ENCODE measurements at places on chromosomes 7 and 10.

GRCh38 chr10:21363092-21363730, 162.3 kb downstream of the SKIDA1 start:
- no peak for DNase-seq

DNA sequence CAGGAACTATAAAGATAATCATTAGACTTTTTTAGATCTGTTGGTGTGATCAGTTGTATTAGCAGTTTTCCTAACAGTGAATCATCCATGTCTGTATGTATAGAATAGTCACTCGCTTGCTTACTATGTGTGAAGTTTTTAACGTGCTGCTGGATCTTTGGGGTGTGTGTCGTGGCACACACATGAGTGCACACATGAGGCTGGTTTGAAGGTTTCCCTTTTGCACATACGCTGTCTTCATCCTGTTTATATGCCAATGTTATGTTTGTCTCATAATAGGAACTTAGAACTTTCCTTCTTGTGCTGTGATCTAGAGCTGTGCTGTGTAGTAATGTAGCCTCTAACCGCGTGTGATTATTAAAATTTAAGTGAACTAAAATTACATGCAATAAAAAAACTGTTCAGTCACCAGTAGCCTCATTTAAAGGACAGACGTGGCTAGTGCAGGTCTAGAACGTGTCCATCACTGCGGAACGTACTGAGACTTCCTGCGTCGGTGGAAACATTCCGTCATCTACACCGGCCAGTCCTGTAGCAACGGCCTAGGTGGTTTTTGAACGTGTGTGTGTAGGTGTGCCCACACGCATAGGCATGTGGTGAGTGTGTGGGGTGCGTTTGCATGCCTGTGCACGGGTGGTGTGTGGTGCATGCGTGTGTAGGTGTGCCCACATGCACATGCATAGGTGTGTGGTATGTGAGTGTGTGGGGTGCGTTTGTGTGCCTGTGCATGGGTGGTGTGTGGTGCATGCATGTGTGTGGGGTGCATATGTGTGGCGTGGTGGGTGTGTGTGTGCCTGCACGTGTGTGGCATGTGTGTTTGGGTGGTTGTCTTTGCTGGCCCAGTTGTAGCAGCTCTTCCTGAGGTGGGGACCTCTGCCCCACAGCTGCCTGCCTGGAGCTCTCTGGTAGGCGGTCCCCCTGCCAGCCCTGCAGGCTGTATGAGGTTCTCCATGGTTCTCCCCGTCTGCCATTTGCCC, 56.6 kb downstream of the INPP5A start:
- DNase-seq: no peak

GRCh38 chr7:16847381-16847860, 34.4 kb downstream of the AGR3 start:
- no peak for DNase-seq

DNA sequence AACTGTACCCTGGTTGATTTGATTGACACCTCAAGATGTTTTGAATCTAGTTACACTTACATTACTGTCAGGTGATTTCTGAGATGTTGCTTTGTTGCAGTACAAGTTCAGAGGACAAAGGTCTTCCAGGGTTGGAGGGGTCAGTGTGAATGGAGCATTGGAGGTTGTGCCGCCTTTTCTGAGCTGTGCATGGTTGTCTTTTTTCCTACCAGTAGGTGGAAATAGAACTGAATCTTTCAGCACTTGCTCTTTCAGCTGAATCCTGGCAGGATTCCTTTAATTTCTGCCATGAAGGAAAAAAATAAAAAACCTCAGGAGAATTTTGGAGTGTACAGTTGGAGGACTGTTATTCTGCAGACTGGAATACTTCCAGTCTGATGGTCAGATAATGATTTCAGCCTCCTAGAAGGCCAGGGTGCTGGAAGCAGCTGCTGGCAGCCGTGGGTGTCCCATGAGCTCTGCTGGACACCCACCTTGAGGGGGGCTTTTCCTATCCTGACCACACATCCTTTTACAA, 82.7 kb downstream of the PLCE1 start:
- DNase-seq: no peak

DNA sequence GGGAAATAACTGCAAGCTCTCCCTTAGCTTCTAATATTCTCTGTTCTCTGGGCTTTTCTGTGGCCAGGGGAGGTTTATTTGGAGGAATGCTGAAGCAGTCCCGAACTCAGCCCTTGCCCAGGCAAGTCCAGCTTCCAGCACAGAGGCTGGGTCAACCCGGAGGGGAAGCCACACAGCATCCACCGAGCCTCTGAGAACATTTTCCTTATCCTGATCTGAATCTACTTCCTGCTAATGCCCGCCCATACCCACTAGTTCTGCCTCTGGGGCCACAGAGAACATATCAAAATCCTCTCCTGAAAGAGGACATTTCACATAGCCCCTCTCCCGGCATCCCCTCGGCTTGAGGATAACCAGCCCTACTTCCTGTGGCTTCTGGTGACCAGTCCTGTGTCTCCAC, 31.1 kb downstream of the SH3PXD2A start:
- DNase-seq: peak; percentile 9

GRCh38 chr7:152759949-152760853, 649 bp downstream of the ACTR3B start:
- no peak for DNase-seq

DNA sequence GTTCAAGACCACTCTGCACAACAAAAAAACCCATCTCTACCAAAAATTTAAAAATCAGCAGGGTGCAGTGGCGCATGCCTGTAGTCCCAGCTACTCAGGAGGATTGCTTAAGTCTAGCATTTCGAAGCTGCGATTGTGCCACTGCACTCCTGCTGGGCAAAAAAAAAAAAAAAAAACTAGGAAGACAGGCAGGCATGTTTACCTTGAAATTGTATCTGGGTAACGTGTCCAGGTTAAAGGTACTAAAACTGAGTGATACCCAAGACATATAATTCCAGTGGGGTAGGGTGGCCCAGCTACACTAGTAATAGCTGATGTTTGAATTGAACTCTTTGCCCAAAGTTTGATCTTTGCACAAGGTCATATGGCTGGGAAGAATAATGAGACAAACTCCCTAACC, 16.2 kb downstream of the GHITM start:
- no peak for DNase-seq

- no peak for DNase-seq
Measured at GRCh38 chr10:116143673-116144222, 129.3 kb downstream of the GFRA1 start.

DNA sequence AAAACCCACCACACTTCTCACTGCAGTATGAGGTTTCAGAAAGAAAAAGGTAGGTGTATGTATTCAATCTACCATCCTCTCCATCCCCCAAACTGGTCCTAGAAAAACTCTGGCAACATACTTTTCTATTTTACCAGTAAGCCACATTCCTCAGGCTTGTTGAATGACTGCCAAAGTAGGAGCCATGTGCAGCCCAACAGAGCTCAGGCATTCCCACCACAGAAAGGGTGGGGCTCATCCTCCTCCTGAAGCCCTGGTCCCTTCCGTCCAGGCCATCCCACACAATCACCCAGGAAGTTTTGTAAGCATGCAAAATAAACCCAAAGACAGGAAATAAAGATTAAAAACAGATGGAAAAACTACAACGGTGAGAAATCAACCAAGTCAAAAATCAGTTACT, 57.2 kb downstream of the MAD1L1 start:
- peak; percentile 10 for DNase-seq

DNA sequence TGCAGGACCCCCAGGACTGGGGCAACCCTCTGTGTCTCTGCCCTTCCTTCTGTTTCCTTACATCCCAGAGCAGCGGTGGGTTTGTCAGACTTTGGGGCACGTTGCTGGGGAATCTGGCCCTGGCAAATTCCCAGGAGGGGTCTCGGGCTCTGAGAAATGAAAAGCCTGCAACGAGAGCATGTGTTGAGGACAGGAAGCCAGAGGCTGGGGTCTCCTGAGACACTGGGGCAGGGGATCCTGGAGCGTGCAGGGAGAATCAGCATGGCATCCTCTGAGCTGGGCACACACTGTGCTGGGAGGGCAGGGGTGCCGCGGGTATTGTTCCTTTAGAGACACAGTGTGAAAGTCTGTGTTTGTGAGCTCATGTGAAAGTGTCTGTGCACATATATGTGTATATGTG, 279.9 kb upstream of the PPP2R2D start:
- no peak for DNase-seq

GRCh38 chr10:100808876-100809275, 63.5 kb downstream of the PAX2 start:
- DNase-seq: no peak

GRCh38 chr7:121372376-121373010, 23.6 kb downstream of the FAM3C start:
- no peak for DNase-seq

DNA sequence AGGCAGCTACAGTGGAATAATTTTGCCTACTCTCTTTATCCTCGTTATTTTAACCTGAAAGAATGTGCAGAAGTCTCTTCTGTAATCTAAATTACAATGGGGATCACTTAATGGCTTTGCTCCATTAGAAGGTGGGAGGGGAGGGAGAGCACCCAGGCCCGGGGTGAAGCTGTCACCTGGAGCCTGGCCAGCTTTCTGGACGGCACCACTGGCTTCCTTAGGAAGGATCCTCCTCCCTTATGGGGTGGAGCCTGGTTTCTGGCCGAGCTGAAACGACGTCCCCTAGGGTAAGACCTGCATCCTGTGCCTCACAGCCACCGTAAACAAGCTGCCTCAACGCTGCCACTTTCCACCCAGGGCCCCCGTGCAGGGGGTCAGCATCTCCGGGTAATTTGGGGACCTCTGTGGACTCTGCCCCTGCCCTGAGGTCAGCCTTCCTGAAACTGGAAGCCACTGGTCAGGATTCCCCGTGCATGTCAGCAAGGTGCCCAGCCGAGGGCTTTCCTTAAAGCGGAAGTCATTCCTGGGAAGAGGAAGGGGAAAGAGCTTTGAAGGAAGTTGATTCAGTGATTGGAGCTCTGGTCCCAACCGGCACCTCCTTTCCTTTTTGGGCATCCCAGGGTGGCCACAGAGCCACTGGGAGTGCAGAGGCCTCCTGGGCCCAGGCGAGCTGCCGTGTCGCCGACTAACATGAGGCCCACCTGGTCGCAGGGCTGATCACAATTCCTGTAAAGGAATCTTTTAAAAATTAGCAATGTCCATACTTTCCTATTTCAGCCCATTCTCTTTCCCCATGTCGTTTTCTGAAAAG, 569.1 kb downstream of the DNAJB6 start:
- DNase-seq: no peak

GRCh38 chr7:17558558-17559332, 260.3 kb downstream of the AHR start:
- no peak for DNase-seq

DNA sequence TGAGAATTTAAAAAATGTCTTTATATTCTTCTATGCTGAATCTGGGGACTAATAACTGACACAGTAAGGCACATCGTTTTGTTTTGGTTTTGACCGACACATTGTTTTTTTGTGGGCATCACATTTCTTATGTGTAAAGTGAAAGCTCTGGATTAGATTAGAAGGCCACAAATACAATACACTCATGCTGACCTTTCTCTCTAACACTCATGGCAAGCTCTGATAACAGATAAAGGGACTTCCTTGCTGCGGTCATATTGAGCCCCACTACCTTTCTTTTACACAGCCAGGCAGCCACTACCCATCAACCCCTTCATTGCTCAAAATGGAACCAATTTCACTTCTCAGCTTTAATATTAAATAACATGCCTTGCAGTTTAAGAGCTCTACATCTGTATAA, 26.0 kb downstream of the PPP1R3A start:
- DNase-seq: no peak

DNA sequence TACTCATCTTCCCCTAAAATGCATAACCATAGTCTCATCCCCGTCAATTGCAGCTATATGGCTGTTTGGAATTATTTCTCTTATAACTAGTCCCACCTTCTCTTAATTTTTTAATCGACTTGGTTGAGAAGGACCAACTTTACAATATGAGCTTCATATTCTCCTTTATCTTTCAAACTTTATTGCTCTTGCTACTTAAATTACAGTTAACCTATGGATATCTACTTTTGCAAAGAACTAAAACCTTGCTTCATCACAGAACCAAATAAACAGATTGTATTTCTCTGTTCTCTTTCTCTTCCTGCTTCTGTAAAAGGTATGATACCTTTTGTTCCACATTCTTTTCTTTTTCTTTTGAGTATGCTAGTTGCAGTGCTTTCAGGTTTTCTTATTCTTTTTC, 6.1 kb downstream of the CREM start:
- no peak for DNase-seq

- DNase-seq: no peak
Measured at GRCh38 chr10:130994191-130994590, 317.3 kb downstream of the TCERG1L start.

DNA sequence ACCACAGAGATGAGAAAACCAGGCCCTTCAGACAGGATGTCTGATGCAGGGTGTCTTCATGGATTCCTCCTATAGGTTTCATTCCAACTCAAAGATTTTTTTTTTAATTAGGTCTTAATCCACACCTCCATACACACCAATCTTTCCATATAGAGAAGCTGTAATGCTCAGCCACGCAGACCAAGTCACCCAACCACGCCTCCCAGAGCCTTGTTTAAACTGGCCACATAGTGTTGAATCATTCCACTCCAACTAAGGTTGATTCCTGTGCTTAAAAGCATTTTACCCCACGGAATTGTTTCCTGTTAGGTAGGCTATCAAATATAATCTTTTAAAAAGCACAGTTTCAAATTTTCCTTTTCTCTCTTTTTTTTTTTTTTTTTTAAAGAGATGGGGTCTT, 153.6 kb downstream of the TYW1B start:
- DNase-seq: no peak

GRCh38 chr10:114548662-114549061, 109.4 kb downstream of the ABLIM1 start:
- DNase-seq: peak; percentile 39

DNA sequence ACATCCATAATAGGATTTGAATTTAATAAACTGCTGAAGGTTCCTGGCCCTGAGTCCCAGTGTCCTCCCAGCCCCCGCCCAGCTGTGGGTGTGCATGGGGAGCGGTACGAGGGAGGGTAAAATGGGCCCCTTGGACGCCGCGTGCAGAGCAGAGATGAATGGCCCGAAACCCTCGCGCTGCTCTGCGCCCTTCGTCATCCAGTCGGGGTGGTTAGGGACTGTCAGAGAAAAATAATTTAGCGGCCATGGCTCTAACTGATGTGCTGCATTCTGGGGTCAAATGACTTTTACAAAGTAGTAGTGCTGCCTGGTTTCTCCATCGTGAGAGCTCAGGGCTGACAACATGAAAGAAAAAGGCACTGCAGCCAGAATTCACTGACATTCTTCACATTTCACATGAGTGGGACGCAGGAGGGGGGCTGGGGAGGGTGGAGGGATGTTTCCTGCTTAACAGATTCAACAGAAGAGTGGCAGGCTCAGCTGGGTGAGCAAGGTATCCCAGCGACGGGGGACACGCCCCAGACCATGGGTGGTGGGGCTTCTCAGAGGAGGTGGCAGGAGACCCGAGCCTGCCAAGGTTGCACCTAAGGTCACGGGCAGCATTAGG, 304.5 kb downstream of the WDR37 start:
- no peak for DNase-seq
